GM19239 (cell line): ENCODE measurements at places on chromosomes 3 and 15.

DNA sequence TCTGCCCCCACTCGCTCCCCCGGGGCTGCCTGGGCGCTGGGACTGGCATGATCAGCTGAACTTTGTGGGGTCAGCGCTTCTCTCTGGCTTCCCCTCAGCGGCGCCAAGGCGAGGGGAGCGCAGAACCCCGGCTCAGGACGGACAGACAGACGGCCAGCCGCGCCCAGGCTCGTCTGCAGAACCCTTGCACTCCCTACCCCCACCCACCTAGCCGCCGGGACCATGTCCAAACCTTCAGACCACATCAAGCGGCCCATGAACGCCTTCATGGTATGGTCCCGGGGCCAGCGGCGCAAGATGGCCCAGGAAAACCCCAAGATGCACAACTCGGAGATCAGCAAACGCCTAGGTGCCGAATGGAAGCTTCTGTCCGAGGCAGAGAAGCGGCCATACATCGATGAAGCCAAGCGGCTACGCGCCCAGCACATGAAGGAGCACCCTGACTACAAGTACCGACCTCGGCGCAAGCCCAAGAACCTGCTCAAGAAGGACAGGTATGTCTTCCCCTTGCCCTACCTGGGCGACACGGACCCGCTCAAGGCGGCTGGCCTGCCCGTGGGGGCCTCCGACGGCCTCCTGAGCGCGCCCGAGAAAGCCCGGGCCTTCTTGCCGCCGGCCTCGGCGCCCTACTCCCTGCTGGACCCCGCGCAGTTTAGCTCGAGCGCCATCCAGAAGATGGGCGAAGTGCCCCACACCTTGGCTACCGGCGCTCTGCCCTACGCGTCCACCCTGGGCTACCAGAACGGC, 621 bp downstream of the SOX14 start:
- DNase-seq = no peak

GRCh38 chr3:185279587-185280138, 25.8 kb upstream of the EHHADH start:
- DNase-seq = no peak

DNA sequence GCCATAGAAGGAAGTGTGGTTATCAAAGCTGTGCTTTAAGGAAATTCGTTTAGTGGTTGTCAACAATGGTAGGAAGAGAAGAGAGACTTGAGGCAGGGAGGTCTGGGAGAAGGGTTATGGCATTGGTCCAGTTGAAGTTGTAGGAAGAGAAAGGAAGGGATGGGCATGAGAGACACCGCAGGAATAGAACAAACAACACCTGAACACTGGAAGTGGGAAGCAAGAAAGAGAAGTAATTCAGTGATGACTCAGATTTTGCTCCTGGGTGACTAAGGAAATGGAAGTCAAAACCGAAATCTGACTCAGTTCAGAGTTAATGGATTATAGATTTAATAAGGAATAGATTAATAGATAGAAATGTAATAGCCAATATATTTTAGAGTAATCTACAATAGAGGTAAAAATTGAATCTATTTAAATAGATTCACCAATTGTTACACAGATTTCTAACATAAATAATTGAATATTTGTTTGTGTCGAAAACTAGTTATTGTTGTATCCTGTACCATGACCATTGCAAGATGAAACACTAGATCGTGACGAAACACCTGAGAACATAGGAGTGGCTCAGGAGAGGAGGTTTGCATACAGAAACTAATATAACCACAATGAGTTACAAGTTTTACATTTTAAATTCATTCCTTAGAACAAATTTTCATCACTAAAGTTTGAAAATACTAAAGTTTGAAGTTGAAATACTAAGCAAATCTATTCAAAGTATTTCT, 36.0 kb downstream of the THBS1 start:
- no peak for DNase-seq

DNA sequence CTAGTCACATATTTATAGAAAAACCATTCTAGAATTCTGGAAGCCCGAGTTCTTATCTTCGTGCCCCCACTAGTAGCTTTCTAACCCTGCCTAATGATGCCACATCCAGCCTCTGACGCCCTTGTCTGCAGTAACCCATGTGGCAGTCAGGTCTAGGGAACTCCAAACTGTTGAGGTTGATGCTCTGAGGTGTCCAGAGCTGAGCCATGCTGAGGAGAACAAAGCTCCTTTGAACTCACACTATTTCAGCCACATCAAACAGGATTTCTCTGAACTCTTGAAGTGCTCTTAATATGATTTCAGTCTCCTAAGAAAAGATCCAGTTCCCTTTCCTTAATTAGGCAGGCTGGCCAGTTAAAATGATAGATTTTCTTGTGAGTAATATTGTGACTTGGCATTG, 150.5 kb upstream of the ST8SIA2 start:
- DNase-seq = no peak

- DNase-seq = no peak
Measured at GRCh38 chr3:11624161-11624560, 19.6 kb downstream of the VGLL4 start.

GRCh38 chr3:114481113-114481512, 187.3 kb downstream of the TIGIT start:
- no peak for DNase-seq

GRCh38 chr3:23600167-23600871, 205.4 kb upstream of the UBE2E1 start:
- no peak for DNase-seq

GRCh38 chr15:62896380-62896866, 146.1 kb upstream of the TPM1 start:
- no peak for DNase-seq

DNA sequence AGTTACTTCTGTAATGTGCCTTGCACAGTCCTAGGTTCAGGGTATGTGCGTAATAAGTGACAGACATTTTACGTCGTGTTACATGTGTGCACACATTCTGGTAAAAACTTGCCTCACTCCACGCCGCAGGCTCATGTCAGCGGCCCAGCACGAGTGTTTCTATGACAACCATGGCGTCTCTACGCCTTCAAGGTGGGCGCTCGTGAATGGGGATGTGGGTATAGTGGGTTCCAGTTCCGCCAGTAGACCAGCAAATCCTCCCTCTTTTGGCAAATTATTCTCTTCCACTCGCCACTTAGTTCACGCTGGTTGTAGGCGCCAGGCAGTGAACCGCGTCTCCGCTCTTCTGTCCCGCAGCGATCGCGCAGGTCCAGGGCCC, 40.3 kb downstream of the CHST14 start:
- peak; percentile 46 for DNase-seq

GRCh38 chr15:29473621-29474105, 204.0 kb upstream of the NSMCE3 start:
- no peak for DNase-seq

GRCh38 chr3:107848351-107848915, 242.4 kb downstream of the CD47 start:
- DNase-seq = no peak

- DNase-seq = no peak
Measured at GRCh38 chr15:35738370-35738769, 192.4 kb upstream of the DPH6 start.

- no peak for DNase-seq
Measured at GRCh38 chr3:147119346-147119745, 287.0 kb downstream of the ZIC4 start.

DNA sequence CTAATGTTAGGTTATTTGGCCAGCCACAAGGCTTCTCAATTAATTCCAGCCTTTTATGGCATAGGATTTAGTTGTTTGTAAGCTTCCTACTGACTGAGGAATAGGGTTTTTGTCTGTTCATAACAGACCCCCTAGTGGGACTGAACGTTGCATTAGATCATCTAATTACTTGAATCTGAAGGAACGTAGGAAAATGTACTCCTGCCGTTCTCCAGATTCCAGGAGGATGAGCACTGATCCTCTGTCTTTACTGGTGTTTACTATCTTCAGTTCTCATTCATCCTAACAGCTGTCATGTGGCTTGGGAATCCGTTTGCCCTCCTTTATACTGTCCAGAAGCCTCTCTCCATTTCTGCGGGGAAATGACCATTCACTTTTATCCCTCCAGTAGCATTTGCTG, 52.7 kb downstream of the RAD54L2 start:
- DNase-seq = no peak

GRCh38 chr15:80403712-80404056, 498 bp upstream of the ARNT2 start:
- no peak for DNase-seq

DNA sequence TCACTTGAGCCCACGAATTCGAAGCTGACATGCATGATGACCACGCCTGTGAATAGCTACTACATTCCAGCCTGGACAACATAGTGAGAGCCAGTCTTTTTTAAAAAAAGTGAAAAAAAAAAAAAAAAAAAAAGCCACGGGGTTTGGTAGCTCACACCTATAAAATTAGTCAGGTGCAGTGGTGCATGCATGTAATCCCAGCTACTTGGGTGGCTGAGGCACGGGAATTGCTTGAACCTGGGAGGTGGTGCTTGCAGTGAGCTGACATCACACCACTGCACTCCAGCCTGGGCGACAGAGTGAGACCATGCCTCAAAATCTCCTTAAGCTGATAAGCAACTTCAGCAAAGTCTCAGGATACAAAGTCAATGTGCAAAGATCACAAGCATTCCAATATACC, 44.4 kb downstream of the CSNK1G1 start:
- no peak for DNase-seq

DNA sequence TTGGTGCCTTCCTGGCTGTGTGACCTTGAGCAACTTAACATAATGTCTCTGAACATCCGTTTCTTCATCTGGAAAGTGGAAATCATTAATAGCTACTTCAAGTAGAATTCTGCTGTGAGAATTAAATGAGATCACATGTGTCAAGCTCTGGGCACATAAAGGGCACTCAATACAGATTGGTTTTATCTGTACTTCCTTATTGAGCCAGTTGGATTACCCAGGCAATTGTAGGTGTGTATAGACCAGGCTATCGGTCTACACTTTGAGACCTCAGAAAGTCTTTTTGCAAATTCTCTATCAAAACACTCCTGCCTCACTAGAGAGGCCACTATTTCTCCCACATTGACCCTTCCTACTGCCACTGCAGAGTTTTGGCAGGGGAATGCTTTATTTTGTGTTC, 47.7 kb downstream of the ANP32A start:
- no peak for DNase-seq

DNA sequence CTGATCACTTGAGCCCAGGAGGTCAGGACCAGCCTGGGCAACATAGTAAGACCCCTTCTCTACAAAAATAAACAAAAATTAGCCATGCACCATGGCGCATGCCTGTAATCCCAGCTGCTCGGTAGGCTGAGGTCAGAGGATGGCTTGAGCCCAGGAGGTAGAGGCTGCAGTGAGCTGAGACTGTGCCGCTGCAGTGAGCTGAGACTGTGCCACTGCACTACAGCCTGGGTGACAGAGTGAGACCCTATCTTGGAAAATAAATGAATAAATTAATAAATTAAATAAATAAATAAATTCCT, 10.8 kb downstream of the SHISA5 start:
- DNase-seq = no peak

DNA sequence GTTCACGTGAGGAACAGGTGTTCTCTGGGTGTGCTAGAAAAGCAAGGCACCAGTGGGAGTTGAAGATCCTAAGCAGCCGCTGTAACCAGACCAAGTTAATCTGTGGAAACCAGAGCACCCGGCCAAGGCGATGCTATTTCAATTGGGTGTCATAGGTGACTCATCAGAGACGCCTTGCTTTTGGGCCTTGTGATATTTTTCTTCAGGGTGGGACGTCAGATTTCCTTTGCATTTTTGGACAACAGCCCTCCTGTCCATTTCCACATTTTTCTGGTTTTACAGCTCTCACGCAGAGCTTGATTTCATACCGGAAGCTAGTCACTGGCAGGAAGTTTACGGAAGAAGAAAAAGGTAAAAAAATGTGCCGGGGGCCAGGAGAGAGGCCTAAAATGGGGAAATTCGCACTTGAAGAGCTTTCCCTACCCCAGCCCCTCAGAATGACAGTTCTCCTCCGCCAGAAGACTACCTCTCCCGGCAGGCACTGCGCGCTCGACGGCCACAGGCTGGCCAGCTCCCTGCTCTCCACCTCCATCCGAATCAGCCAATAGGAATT, 471 bp upstream of the KBTBD8 start:
- DNase-seq = no peak

- no peak for DNase-seq
Measured at GRCh38 chr3:133491481-133492059, 81.9 kb upstream of the CDV3 start.

- no peak for DNase-seq
Measured at GRCh38 chr15:68763063-68763462, 57.6 kb downstream of the ANP32A start.

DNA sequence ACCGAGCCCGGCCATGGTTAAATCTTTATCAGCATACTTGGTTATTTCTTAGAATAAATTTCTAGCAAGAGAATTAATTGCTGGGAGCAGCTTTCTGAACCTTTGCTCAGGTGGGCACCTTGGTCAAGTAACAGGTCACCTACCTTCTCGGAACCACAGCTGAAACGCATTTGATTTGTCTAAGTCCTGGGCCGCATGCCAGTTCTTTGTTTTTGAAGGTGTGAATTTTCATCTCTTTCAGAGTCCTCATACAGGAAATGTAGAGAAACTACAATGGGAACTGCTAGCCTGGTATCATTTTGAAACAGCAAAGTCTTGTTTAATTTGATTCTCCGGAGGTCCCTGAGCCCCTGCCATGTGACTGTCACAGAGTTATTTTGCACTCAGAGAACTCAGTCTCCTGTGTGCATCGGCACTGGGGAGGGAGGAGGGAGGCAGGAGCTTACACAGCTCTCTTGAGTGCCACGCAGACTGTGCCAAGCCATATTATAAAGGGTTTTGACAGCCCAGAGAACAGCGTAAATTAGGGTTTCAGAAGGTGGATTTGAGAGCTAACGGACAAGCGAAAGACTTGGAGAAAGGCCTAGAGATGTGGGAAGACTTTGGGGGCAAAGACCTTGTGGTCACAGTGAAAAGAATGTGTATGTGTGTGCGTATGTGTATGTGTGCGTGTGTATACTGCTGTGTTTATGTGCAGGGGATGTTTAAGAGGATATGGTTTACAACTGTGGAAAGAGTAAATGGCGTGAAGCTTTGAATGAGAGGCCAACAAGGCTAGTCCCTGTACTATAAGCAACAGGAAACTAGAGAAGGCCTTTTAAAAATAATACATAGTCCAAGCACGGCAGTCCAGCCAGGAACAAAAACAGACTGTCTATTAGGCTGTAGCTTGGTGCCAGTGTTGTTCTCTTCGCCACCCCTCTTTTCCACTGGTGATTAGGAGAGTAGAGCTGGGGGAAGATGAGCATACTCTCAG, 61.8 kb upstream of the ATP13A3 start:
- no peak for DNase-seq

- DNase-seq = no peak
Measured at GRCh38 chr3:160395297-160395696, 3.7 kb downstream of the IFT80 start.

- DNase-seq = no peak
Measured at GRCh38 chr15:49323207-49323606, 99.8 kb upstream of the FGF7 start.

GRCh38 chr3:31244929-31245817, 287.6 kb upstream of the STT3B start:
- DNase-seq = no peak

DNA sequence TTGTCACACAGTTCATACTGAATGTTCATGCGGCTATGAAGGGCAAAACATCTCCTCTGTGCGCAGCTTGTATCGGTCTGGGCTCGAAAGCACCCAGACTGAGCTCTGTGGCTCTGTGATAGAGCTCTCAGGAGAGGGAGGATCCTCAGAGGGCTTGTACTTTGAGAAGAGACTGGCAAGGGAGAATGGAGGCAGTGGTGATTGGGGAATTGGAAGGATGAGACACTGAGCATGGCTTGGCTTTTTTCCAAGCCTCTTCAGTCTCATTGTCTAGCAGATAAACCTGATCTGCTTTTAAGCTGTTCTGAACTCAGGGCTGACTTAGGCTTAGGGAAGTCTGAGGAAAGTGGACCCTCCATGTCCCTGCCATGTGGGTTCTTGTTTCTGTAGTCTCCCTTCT, 43.0 kb downstream of the RAD54L2 start:
- no peak for DNase-seq

GRCh38 chr3:149575961-149576564, 81.8 kb downstream of the WWTR1 start:
- DNase-seq = no peak
